ENCODE measurements at places on chromosomes 12 and 14. TPM values are rescaled to one million over a fixed set of nuclear protein-coding genes. Genes with fewer than 3 reads are reported as not detected.

GRCh38 chr12:31589598-31589903 lies 1.4 kb downstream of the DENND5B start:
- peak; percentile 81 for DNase-seq
- H3K36me3 ChIP-seq = no peaks in the 10 kb centered on the region
- peak overlapping the region; percentile 95 for H3K4me3 ChIP-seq
- H3K4me1 ChIP-seq = peaks cover 5% of the 10 kb centered on the region

DNA sequence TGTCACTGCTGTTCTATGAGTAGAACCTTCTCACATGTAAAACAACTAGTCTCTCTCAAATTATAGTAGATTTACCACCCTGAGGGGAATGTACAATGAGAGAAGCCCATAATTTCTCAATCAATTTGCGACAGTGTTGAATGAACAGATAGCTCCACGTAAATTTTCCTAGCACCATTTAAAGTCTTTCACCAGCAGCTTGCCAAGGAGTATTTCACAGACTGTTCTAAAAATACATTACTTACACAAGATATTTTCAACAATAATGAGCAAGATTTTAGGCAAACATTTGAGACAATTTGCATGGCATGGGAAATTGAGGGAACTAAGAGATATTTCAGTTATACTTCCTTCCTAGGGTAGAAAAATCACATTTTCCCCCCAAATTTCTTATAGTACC lies 151.6 kb downstream of the KICS2 start:
- H3K4me1 ChIP-seq = peaks cover 4% of the 10 kb centered on the region
- no peak for DNase-seq
- H3K4me3 ChIP-seq = no peak overlapping the region

RNASE1 gene
- 102 TPM for total RNA-seq

DNA sequence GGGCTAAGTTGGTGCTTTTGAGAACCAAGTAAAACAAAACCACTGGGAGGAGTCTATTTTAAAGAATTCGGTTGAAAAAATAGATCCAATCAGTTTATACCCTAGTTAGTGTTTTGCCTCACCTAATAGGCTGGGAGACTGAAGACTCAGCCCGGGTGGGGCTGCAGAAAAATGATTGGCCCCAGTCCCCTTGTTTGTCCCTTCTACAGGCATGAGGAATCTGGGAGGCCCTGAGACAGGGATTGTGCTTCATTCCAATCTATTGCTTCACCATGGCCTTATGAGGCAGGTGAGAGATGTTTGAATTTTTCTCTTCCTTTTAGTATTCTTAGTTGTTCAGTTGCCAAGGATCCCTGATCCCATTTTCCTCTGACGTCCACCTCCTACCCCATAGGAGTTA lies 1.8 kb upstream of the RAB5B start:
- no peak overlapping the region for H3K4me3 ChIP-seq
- no peaks in the 10 kb centered on the region for H3K36me3 ChIP-seq
- H3K27me3 ChIP-seq = no peaks in the 10 kb centered on the region
- no peak overlapping the region for H3K27ac ChIP-seq

DNA sequence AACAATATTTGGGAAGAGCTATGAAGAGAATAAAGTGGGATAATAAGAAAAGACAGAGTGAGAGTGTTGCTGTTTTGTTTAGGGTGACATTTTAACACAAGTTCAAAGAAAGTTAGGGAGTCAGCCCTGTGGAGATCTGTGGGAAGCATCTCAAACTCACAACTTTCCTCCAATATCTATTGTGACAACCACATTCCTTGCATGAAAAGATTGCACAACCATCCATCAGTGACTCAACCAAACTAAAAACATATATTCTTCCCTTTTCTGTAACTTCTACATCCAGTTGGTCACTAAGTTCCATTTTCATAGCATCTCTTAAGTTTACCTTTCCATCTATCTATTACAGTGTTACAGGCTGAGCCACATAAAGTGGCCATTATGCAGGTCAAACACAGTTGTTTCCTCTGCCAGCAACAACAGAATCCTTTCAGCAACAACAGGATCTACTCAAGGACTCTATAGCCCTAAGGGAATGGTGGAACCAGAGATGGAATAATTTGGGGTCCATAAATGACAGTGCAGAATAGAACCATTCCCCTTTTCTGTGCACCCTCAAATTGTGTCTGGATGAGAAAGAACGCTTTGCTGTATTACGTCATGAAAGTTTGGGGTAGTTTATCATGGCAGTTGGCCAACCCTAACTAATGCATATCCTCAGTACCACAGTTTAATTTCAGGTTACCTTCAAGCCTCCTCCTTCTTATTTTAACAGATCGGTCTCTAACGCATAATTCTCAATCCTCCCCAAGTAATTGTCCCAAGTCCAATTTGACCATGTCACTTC lies 118.8 kb downstream of the ST8SIA1 start:
- DNase-seq = no peak
- no peak overlapping the region for H3K4me3 ChIP-seq
- H3K27ac ChIP-seq = no peak overlapping the region
- no peaks in the 10 kb centered on the region for H3K4me1 ChIP-seq
- H3K27me3 ChIP-seq = no peaks in the 10 kb centered on the region
- no peaks in the 10 kb centered on the region for H3K36me3 ChIP-seq

BCL11B gene
- 0.46 TPM for total RNA-seq

- DNase-seq = no peak
- peaks cover 1% of the 10 kb centered on the region for H3K4me1 ChIP-seq
- H3K27me3 ChIP-seq = no peaks in the 10 kb centered on the region
- H3K4me3 ChIP-seq = no peak overlapping the region
- no peaks in the 10 kb centered on the region for H3K36me3 ChIP-seq
Measured at GRCh38 chr12:48192861-48193260, 9.4 kb downstream of the CCDC184 start.

GRCh38 chr14:99270458-99271220 lies 1.4 kb downstream of the BCL11B start:
- no peak overlapping the region for H3K27ac ChIP-seq
- peak overlapping the region; percentile 28 for H3K4me3 ChIP-seq
- peaks cover 9% of the 10 kb centered on the region for H3K4me1 ChIP-seq
- no peaks in the 10 kb centered on the region for H3K27me3 ChIP-seq
- DNase-seq = no peak

GRCh38 chr12:126346087-126346486 lies 1280.9 kb downstream of the AACS start:
- no peaks in the 10 kb centered on the region for H3K27me3 ChIP-seq
- H3K4me1 ChIP-seq = no peaks in the 10 kb centered on the region
- no peaks in the 10 kb centered on the region for H3K36me3 ChIP-seq
- no peak for DNase-seq
- H3K4me3 ChIP-seq = no peak overlapping the region
- no peak overlapping the region for H3K27ac ChIP-seq

NOXRED1 gene
- not detected for total RNA-seq

GRCh38 chr12:78062786-78063185 lies 232.1 kb downstream of the NAV3 start:
- no peaks in the 10 kb centered on the region for H3K36me3 ChIP-seq
- no peaks in the 10 kb centered on the region for H3K27me3 ChIP-seq
- DNase-seq = peak; percentile 43
- no peaks in the 10 kb centered on the region for H3K4me1 ChIP-seq

GRCh38 chr12:95942524-95943329 lies at the start of gene CCDC38:
CCDC38 (minus strand) TSS chr12:95942614; CDS start chr12:95936509, 6,105 bp downstream.
- H3K4me3 ChIP-seq = peak within 1 kb of the TSS; percentile 65
- H3K27me3 ChIP-seq = no peaks in the 10 kb centered on the region
- H3K36me3 ChIP-seq = no peaks in the 10 kb centered on the region
- no peaks in the 10 kb centered on the region for H3K4me1 ChIP-seq
- peak within 1 kb of the TSS; percentile 34 for H3K27ac ChIP-seq

GRCh38 chr12:31210541-31210940 lies 115.4 kb downstream of the SINHCAF start:
- H3K36me3 ChIP-seq = no peaks in the 10 kb centered on the region
- H3K27me3 ChIP-seq = no peaks in the 10 kb centered on the region
- H3K4me3 ChIP-seq = no peak overlapping the region
- no peak overlapping the region for H3K27ac ChIP-seq
- no peaks in the 10 kb centered on the region for H3K4me1 ChIP-seq
